ENCODE measurements at places on chromosomes 6 and 20.

GRCh38 chr20:61678437-61678836 is 387.2 kb downstream of the TAF4 start:
- no peak for DNase-seq

GRCh38 chr6:45424451-45424861 is 46.7 kb upstream of the SUPT3H start:
- DNase-seq, result no peak

DNA sequence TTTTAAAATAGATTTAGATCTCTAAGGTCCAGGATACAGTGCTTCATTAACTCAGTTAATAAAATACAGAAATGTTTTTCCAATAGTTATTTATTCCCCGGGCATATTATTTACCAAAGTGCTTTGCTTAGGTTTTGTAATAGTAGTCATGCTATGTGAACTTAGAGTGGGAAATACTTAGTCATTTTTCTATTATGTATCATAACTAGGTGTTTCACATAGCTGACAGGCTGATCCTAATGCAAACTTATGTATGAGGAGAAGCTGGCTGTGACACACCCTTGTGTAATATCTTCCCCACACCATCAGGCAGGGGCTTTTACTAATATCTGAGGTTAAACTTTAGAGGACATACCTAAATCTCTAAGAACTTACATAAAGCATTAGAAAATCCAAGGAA is 277.7 kb upstream of the RIMS1 start:
- no peak for DNase-seq

DNA sequence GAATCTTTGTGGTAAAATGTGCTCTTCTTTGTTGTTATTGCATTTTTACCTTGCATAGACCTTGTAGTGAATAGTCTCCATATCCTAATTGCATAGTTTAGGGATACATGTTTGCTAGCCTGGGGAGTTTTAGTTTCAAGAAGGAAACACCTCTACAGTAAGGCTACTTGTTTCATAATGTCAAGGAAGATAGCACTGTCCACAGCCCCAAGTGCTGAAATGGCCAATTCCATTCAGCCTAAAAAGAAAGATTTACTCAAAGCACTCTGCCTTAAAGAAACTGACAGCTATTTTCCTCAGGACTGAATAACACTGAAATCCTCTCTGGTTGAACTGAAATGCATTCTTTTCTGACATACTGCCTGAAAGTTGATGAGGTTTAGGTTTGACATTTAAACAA is 2.6 kb downstream of the HCRTR2 start:
- no peak for DNase-seq

- DNase-seq, result no peak
These were observed 44.3 kb upstream of the FRMD1 start for GRCh38 chr6:168123165-168123911.

DNA sequence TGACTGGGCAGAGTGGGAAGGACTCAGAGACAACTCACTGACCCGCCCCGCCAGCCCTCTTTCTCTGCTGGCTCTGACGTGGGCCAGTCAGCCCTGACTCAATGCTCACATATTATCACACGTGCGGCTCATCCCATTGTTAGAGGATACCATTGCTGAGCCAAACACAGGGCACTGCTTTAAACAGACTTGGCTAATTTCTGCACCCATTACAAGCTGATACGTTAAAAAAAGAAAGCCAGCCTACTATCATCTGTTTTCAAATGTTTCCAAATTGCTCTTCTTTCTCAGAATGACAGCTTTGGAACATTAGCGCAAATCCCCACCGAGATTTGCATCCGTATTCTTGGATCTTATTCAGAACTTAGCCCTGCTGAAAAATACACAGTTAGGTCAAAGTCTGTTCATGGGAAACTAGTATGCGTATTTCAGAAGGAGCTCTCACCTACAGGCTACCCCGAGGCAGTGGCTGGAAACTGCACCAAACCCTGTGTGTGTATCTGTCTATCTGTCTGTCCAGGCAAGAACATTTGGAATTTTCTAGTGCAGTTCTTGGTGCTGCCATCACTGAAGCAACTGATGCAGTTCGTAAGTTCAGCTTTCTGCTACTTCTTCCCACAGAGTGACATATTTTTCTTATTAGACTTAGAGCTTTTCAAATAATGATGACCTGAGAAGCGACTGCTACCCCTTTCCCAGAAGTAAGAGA is 32.8 kb downstream of the RAMACL start:
- no peak for DNase-seq

GRCh38 chr6:117272891-117273290 is 7.5 kb downstream of the VGLL2 start:
- DNase-seq, result no peak

GRCh38 chr20:40154514-40154913 is 534.5 kb downstream of the MAFB start:
- DNase-seq, result no peak

- DNase-seq, result no peak
These were observed 43.2 kb downstream of the ELMO2 start for GRCh38 chr20:46362921-46363867.

DNA sequence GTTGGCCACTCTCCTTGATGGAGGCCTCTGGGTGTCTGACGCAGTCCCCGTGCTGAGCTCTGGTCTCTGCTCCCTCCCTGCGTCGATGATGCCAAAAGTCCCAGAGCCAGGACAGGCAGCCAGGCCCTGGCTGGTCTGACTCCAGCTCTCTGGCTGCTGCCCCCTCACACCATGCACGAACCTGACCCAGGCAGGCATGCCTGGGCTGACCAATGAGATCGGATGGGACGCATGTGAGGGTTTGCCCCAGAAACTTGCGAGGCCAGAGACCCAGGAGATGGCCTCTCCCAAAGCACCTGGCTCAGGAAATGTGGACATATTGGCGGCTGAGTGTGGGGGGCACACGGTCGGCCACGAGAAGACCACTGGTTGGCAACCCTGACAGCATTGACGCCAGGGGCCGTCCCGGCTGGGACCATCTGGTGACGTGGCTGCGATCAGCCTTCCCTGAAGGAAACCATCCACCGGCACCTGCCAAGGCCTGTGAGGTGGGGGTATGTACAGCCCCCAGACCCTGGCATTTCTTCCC is 51.2 kb upstream of the FRMD1 start:
- DNase-seq, result no peak

DNA sequence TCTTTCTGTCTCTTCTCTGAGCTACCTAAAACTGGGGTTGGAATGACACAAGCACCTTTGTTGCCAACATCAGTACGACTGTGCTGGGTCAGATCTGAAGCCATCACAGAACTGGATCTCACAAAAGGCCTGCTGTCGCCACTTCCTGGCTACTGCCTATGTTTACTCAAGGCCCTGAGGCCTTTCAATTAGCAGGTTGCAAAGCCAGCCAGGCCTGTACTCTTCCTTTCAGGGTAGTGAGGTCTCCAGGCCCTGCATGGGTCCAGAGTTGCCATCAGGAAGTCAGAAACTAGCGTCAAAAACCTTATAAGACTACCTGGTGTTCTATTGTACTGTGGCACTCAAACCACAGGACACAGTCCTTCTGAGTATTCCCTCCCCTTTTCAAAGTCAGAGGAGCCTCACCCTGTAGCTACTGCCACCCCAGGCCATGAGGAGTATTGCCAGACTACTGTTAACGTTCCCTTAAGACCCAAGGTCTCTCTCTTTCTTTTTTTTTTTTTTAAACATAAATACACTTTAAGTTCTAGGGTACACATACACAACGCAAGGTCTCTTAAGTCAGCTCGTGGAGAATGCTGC is 937.4 kb upstream of the GJE1 start:
- DNase-seq, result no peak

DNA sequence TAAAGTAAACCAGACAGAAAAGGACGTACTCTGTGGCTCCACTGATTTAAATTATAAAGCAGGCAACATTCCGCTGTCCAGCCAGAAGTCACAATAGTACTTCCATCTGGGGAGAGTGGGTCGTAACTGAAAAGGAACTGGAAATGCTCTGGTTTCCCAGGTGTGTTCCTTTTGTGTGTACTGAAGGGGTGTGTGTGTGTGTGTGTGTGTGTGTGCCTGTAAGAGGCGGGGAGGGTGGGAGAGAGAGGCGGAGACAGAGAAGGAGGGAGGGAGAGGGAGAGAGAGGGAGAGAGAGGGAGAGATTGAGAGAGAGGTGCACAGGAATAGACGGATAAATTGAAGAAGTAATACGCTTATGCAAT is 178.4 kb upstream of the ZNF184 start:
- DNase-seq, result no peak

DNA sequence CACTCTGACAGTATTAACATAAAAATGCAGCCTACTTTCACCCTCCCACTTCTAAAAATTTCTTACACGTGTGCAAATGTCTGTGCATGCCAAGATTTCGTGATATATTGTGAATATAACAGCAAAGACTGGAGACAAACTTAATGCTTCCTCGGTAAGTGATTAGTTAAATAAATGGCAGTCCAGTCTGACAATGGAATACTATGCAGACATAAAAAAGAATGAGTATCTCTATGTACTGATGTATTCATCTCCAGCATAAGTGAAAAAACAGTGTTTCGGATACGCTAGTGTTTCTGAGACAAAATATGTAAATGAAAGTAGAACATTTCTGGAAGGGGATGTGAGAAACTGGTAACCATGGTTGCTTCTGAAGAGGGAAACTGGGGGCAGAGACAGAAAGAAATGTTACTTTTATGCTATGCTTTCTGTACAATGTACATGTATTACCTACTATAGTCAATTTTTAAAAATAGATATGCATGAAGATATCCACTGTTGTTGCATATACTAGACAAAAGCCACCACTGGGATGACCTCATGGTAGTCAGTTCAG is 7.0 kb downstream of the SLC22A23 start:
- no peak for DNase-seq

DNA sequence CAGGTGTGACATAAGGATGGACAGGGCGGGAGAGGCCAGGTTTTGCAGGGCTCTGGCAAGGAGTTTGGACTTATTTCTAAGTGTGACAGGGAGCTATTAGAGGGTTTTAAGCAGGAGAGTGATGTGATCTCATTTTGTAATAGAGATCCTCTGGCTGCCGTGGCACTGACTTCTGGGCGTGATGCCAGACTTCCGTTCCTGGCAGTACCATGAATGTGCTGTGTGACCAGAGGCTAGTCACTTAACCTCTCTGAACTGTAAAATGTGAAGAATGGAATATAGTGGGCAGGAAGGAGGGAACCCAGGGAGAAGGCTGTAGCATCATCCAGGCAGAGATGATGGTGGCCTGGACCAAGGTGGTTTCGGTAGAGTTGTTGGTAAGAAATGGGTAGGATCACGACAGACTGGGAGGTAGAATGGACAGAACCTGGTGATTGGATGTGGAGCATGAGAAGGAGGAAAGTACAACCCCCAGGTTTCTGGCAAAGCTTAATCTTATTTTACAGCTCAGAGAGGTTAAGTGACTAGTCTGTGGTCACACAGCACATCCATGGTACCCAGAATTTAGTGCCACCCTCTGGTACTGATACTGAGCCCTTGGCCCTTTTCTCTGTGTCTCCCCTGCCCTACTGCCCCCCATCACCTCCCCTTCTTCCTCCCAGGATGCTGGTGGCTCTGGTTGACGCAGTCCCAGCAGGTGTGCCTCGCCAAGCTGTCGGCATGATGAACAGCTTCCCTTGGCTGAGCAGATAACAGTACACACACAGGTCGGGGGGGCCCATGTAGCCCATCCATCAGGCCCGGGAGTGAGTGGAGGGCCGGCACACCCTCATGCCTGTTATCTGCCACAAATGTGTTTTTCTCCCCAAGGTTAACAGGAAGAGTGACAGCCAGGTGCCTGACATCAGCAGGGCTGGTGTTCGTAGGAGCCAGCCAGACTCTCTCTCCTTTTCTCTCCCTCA is 52.9 kb upstream of the CTNNBL1 start:
- DNase-seq, result no peak

DNA sequence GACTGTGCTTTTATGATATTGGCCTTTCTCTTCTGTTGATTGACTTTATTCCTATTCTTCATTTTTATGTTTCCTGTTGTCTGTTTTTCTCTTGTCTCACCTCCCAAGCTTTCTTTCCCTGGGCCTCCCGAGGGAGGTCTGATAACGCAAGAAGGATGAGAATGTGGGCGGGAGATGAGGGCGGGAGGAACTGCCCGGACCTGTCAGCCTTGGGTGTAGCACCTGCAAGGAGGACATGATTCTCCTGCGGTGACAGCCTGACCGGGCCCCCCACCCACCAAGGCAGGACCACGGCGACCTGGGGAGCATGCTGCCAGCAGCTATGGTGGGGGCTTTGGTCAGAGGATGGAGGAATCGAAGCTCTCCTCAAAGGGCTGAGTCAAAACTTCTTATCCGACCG is 86.9 kb downstream of the PLEKHG1 start:
- DNase-seq, result no peak

DNA sequence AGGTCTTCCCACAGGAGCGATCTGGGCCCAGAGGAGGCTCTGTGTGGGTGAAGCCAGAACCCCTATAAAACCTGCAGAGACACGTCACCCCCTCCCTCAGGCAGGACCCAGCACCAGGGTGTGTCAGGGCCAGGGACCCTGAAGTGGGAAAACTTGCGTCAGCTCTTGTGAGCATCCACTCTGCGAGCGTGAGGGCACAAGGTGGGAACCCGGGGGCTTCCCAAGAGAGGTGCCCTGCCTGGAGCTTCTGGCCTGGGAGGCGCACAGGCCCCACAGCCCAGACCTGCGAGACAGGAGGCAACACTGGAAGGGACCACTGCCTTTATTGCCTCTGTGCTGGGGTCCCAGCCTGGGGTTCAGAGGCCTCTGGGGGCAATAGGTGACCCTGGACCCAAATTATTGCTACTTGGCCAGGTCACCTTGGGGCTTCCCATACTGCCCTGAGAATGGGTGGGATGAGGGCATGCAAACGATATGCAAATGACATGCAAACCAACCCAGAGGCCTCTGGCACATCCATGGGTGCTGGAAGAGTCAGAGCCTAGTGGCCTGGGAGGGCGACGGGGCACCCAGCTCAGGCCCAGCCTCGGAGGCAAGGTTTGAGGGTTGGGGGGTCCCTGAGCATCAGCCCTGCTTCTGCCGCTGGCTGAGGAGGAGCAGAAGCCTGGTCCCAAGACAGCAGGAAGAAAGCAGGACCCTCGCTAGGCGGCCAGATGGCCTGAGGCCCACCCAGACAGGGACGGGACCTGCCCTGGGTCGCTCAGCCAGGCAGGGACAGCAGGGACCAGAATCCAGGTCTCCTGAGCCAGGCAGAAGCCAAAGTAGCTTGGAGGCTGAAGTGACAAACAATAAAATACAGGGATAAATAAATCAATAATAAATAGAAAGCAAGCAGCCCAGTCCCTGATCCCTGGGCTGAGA is 5.1 kb upstream of the C20orf144 start:
- DNase-seq, result no peak

DNA sequence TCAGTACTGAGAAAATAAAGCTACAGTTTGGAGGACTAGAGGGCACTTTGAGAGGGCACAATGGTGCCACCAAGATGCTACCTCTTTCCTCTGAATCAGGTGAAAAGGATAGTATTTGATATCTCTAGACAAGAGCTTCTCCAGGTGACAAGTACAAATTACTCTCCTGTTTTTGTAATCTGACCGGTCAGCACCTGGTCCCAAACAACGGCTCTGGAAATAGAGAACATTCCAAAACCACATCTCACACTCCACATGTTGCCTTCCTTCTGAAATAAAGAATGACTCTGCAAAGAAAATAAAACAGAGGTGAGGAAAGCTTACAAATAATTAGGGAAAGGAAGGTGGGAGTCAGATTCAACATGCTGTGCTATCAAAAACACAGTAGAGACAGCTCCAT is 51.3 kb upstream of the CITED2 start:
- DNase-seq, result no peak
